ENCODE measurements at places on chromosomes 5 and 9. TPM values are rescaled to one million over a fixed set of nuclear protein-coding genes. Genes with fewer than 3 reads are reported as not detected.

GRCh38 chr5:149816661-149817060 is 86.6 kb downstream of the PPARGC1B start:
- no peak for DNase-seq

DNA sequence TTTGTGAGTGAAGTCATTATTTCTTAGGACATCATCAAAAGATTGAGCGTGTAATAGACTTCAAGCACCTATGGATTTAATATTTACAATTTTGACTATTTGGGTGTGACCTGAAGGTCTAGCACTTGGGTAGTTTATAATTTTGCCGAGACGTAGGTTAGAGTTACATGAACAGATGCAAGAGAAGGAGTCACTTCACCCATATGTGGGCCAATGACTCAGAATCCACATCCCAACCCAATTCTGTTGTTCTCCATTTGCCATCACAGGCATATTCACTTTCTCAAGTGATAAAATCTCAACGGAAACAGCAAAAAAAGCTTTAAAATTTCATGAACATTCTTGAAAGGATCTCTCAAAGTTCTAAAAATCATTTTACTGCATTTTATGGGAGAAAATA is 12.1 kb upstream of the ERAP1 start:
- DNase-seq, result no peak

DNA sequence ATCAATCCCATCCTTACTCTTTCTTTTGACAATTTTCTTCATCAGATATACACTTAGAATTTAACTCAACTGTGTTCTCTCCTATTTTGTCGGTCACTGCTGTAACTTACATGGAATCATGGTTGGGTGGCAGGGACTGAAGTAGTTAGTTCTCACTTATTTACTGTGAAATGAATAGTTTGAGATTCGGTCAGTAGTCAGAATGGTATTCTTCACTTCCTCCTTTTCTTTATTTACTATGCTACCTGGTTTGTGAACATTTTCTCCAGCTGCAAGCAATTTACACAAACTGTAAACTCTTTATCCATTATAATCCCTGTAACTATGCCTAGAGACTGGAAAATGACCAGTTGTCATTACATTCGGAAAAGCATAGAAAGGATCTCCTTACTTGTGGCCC is 41.5 kb upstream of the GDNF start:
- no peak for DNase-seq

DNA sequence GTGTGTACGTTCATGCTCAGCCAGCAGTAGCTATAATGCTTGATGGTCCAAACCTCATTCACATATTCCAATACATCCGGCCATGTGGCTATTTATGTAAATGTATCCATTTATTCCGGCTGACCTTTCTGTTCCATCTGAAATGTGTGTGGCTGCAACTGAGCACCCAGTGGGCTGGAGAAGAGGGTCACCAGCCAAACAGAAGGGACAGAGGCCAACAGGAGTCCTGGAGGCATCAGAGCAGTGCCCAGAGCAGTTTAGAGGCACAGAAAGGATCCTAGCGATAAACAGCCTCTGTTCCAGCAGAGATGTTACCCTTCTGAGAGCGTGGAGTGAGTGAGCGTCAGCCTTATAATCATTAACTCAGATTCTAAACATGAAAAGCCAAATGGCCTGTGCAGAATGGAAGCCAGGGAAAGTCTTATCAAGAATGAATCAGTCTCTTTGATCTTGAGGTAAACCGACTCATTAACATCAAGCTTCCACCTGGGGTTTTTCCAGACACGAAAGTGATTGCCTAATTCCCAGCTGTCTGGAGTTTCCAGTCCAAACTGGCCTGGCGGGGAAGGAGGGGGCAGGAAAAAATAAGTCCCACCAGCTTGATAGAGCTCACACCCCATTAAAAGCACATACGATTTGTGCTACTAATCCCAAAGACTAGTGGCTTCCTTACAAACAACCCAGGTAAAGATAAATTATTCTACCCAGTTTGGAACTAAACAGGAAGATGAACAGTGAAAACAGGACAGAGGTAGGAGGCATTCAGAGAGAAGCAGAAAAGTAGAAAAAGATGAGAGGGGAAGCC is 55.7 kb downstream of the SUSD1 start:
- DNase-seq, result no peak

ANKRD34B gene
- not detected for total RNA-seq

DNA sequence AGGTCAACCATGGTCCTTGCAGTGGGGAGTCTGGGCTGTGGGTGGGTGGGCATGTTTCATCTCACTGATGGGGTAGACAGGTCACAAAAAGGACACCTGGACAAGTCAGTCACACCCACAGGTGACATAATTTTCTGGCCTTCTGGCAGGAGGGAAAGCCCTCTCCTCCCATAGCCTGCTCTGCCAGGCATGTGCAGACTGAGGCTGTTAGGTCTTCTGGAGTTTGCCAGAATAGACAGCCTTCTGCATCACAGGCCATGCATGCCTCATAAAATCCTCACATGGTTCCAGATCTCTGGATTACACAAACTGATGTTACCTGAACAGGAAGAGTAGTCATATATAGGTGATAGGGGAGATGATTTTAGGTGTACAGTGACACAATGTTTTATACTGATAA is 49.1 kb downstream of the ARHGAP26 start:
- no peak for DNase-seq
